Mononuclear cell (primary cell): ENCODE measurements at places on chromosomes 1 and 21. TPM values are rescaled to one million over a fixed set of nuclear protein-coding genes. Genes with fewer than 3 reads are reported as not detected.

The DNAH14 gene
- 2.7 TPM for total RNA-seq

The XCL2 gene
- 12.7 TPM for total RNA-seq

The LCE1D gene
- total RNA-seq: not detected

The OLFM3 gene
- 0.10 TPM for total RNA-seq

The C2CD4D gene
- 0.21 TPM for total RNA-seq

The SEMA4A gene
- 30.4 TPM for total RNA-seq

The MYOG gene
- not detected for total RNA-seq

The OTUD7B gene
- 1.5 TPM for total RNA-seq

The SELE gene
- not detected for total RNA-seq

The DDR2 gene
- total RNA-seq: 1.2 TPM

The DMBX1 gene
- not detected for total RNA-seq

The NLRP3 gene
- 648 TPM for total RNA-seq

The NBPF6 gene
- not detected for total RNA-seq

The NCAM2 gene
- 0.10 TPM for total RNA-seq

The E2F2 gene
- 2.7 TPM for total RNA-seq

The AIRE gene
- total RNA-seq: 0.10 TPM

The SMCP gene
- total RNA-seq: not detected

The POGZ gene
- 48.0 TPM for total RNA-seq

The ERRFI1 gene
- total RNA-seq: 3.6 TPM

The BCL2L15 gene
- total RNA-seq: 1.6 TPM

The CDCA8 gene
- 0.31 TPM for total RNA-seq

The PYGO2 gene
- 13.4 TPM for total RNA-seq

The ADAMTSL4 gene
- 3.3 TPM for total RNA-seq

The LCA5L gene
- total RNA-seq: not detected

The TEX38 gene
- total RNA-seq: not detected

The SPRR2B gene
- not detected for total RNA-seq

The OR2T35 gene
- 0.42 TPM for total RNA-seq

The NUDT4B gene
- total RNA-seq: 34.0 TPM

The TDRD10 gene
- not detected for total RNA-seq

The ALG14 gene
- total RNA-seq: 0.21 TPM

The MYCBP gene
- total RNA-seq: 5.6 TPM

The F3 gene
- 18.6 TPM for total RNA-seq

The B3GALT2 gene
- 0.31 TPM for total RNA-seq
